ENCODE measurements at places on chromosomes 11 and 22.

GRCh38 chr11:64253481-64253880 is 2.2 kb downstream of the PLCB3 start:
- no peak for DNase-seq

DNA sequence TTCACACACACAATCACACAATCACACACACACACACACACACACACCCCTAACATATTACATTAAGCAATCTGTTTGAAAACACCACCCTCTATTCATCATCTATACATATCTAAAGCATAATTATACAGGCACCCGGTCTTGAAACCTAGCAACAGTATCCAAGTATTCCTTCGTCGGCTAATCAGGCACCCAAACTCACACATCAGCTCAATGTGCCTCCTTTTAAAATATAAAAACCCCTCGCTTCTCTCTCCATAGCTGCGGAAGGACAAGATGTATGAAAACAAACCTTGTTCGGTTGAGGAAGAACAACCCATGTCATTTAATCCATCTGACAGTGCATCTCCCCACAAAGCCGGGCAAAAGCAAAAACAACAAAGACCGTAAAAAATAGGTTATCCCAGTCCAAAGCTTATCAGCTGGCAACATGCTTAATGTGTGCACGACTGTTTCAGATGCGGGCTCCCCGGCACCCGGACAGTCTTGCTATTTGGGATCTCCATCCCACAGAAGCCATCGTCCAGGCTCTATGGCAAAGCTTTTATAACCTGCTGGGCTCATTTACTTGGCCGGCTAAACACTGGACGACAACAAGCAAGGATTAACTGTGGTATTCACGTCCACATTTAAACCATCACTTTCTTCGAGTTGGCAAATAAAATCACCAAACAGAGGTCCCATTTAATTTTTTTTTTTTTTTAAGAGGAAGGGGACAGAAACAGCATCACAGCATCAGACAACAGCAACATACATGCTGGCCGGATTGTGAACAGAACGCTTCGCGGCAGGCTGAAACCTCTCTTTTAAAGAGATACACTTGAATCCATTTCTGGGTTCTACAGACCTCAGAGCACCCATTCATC is 365.5 kb downstream of the SHANK2 start:
- no peak for DNase-seq

DNA sequence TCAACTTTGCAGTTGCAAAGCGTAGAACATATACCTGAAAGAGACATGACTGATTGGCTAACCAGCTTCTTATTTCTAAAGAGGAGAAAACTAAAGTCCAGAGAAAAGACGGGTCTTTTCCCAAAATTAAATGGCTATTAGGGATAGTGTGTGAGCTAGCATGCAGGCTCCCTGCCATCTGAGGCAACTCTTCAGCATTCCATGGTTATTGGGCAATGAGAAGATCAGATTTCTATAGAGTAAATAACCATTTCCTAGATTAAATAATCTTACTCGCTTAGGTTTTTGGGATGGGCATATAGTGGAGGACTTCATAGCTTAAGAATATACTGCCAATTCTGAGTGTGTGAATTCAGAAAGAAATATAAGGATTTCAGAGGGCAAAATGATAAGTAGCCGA is 95.0 kb downstream of the PDHX start:
- DNase-seq, result no peak

- DNase-seq, result no peak
Observed at GRCh38 chr11:12180257-12181205, 70.1 kb downstream of the MICAL2 start.

- no peak for DNase-seq
Observed at GRCh38 chr22:49006207-49007012, 821.3 kb downstream of the BRD1 start.

- no peak for DNase-seq
Observed at GRCh38 chr11:126742582-126742981, 258.0 kb downstream of the KIRREL3 start.

DNA sequence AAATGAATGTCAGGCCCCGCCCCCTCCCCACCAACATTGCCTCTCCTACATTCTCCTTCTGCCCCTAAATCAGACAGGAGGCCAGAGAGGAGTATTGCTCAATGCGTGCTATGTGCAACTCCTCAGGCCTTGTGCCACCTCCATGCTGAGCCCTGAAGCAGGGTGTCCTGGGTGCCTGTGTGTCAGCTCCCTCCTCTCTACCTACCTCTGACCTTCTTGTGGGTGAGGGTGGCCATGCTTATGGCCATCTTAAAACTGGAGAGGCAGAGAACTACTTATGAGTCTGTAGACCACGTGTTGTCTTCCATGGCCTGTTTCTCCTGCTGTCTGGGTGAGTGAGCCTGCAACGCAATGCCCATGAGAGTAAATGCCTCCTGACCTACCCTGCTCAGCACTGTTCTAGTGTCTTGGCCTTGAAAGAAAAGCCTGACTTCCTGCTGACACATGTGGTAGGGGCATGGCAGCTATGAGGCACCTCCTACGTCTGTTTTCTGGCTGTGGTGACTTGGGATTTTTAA is 10.5 kb downstream of the MCAM start:
- DNase-seq, result no peak

DNA sequence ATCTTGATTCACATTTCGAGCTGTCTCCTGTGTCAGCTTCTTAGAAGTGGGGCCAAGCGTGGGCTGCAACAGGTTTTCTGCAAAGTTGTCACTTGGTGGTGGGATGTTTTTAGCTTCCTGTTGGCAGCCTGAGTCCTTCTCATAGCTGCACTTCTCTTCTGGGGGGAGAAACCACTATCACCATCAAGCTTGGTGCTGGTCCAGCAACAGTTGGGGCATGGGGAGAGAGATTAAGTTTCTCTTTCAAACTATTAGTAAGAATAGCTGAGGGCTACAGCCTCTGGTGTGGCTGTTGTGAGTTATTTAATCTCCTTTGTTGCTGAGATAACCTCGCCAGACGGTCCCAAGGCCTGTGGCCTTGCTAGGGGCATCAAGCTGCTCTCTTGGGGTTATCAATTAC is 123.3 kb upstream of the CRYBB3 start:
- DNase-seq, result no peak

DNA sequence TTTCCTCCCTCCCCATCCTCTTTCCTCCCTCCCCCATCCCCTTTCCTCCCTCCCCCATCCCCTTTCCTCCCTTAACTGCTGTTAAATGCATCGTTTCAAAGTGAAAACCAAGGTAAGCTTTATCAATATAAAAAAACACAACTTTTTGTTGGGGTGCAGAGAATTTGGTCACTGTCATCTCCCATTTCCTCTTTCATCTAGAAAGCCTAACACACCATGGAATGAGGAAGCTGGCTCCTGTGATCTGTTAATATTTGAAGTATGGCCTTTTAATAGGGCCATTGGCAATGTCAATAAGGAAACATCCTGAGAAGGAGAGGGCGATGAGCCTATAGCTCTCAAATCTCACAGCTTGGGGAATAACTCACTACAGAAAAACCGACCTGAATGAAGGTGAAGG is 7.0 kb downstream of the EXPH5 start:
- DNase-seq, result no peak

DNA sequence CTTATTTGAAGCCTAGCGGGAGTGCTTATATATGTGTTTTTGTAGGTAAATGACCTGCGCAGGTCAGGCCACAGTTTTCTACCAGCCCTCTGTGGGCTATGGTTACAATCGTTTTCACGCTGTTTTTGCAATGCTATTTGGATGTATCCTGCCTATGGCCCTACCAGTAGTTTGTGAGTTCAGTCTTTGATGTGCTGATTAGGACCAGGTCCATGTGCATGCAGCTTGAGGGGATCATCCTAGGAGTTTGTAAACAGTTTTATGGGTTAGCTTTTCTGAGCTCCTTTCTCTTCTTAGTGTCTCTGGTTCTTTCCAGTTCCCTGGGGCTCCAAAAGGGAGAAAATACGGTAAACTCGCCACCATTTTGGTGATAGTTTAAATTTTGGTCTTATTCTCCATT is 142.5 kb downstream of the LDLRAD3 start:
- no peak for DNase-seq

GRCh38 chr11:110447343-110447742 is 17.6 kb downstream of the FDX1 start:
- DNase-seq, result no peak

GRCh38 chr11:73265853-73266645 is 6.1 kb upstream of the P2RY6 start:
- DNase-seq, result no peak

DNA sequence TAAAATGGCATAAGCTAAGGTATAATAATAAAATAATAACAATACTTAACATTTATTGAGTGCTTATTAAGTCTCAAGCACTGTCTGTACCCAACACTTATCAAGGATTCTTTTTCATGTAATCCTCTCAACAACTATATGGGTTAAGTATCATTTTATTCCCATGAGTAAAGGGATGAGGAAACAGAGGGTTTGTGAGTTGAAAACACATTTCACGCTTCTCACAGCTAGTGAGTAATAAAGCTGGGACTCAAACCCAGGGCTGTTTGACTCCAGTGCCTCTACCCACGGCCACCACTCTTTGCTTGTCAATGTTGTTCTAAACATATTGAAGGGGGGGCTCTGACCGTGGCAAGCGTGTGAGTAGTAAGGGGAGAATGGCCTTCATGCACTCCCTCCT is 8.7 kb downstream of the CD3E start:
- no peak for DNase-seq

DNA sequence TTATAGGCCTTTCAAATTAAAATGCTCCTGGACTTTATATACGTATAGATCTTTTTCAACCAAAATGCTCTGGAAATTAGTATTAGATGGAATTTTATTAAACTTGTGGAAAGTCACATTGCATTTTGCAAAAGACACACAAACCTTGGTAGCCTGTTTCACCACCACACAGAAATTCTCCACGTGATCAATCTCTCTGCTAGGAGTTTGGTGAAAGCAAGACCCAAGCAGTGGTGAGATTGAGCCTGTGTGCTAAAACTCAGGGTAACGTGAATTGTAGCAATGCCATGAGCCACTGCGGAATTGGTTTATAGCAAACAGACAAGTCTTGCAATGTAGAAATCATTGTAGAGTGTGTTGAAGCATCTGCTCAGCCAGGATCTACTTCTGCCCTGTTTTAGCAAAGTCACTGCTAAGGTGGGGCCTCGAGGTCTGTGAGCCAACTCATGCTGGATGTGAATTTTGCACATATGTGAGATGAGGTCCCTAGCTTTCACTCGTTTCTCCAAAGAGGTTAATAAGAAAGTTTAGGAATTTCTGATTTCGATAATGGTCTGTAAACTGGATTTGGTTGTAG is 184.8 kb downstream of the DBX1 start:
- no peak for DNase-seq

DNA sequence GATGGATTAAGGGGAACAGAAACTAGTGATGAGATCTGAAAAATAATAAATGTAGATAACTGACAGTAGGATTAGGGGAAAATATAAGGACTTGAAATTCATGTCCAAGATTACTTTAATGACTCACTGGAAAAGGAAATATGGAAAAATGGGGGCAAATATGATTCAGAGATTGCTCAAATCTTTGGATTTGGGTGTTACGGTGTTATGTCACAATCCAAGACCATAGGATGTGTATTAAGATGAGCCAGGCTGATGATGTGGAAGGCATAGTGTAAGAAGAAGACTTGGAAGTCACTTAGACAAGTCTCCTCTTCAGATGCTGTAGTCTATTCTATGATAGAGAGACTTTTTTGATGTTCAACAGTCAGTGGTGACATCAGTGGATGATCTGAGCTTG is 323.7 kb downstream of the LUZP2 start:
- DNase-seq, result no peak

DNA sequence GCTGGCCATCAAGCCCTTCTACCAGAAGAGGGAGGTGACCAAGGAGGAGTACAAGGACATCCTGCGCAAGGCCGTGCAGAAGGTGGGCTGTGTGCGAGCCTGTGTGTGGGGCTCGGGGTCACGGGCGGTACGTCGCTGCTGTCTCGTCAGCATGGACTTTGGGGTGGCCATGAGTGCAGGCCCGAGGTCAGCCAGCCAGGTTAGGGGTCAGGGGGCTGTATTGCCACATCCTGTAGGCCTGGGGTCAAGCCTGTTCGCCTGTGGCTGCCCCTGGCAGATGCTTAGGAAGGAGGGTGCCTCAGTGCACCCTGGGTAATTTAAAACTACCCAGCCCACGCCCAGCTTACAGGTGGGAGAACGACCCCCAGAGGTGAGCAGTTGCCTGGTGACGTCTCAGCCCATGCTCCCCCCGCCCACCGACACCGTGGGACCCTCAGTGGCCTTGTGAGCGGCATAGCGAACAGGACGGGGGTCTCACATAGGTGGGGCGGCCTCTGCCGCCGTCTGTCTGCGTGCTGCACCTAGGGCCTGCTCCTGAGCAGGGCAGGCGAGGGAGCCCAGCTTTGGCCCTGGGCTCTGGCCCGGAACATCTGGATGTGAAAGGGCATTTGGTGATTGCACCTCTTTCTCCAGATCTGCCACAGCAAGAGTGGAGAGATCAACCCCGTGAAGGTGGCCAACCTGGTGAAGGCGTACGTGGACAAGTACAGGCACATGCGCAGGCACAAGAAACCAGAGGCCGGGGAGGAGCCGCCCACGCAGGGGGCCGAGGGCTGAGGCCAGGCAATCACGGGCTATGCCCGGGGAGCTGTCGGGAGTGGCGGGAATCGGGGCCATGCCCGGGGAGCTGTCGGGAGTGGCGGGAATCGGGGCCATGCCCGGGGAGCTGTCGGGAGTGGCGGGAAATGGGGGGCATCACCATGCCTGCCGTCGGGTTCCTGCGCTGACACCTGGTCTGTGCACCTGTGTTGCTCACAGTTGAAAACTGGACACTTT is 4.5 kb downstream of the IRF7 start:
- DNase-seq, result no peak

DNA sequence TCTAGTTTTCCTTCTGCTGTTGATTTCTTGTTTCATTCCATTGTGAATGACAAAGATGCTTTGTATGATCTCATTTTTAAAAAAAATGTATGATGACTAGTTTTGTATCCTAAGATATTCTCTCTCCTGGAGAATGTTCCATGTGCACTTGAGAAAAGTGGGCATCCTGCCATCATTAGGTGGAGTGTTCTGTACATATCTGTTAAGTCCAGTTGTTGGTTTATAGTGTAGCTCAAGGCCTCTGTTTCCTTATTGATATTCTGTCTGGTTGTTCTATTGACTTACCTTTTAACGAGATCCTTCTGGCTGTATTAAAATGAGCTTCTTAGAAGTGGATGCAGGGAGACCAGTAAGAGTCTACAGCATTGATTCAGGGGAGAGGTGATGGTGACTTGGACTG is 35.2 kb downstream of the SGSM1 start:
- no peak for DNase-seq

GRCh38 chr11:100593291-100593690 is 93.8 kb upstream of the ARHGAP42 start:
- DNase-seq, result peak; percentile 75

- no peak for DNase-seq
Observed at GRCh38 chr11:27390318-27391295, 27.6 kb upstream of the CCDC34 start.

DNA sequence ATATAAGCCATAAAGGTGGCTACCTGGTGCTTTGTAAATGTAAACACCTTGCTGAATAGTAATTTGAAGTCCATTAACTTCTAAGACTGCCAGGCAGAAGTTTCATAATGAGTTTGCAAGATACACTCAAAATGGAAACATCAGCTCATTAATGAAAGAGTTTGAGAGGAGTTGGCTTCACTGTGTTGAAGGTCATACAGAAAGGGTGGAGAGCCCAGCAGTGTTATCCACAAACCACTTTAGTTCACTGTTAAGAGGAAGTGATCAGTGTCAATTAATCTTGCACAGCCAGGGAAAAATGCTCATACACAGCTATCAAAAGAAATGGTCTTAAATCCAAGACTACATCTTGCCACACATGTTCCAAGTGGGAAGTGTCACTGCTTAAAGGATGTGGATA is 689.4 kb downstream of the JRKL start:
- DNase-seq, result no peak

Data from D341Med (cell line).